ENCODE measurements at places on chromosomes 3 and 15.

- DNase-seq: no peak
Measured at GRCh38 chr3:29614954-29615353, 334.1 kb downstream of the RBMS3 start.

GRCh38 chr15:52505151-52505550 is 23.5 kb downstream of the MYO5A start:
- DNase-seq: no peak

DNA sequence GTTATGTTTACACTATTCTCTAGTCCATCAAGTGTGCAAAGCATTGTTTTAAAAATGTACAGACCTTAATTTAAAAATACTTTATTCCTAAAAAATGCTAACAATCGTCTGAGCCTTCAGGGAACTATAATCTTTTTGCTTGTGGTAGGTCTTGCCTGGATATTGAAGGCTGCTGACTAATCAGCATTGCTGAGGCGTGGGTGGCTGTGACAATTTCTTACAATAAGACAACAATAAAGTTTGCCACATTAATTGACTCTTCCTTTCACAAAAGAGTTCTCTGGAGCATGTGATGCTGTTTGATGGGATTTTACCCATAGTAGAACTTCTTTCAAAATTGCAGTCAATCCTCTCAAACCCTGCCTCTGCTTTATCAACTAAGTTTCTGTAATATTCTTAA is 384.0 kb upstream of the TGFBR2 start:
- DNase-seq: no peak

- no peak for DNase-seq
Measured at GRCh38 chr3:4078903-4079302, 224.3 kb upstream of the SETMAR start.

GRCh38 chr3:11140713-11141104 is 13.6 kb upstream of the HRH1 start:
- no peak for DNase-seq

GRCh38 chr15:78255421-78256043 is 8.8 kb upstream of the DNAJA4 start:
- DNase-seq: no peak

DNA sequence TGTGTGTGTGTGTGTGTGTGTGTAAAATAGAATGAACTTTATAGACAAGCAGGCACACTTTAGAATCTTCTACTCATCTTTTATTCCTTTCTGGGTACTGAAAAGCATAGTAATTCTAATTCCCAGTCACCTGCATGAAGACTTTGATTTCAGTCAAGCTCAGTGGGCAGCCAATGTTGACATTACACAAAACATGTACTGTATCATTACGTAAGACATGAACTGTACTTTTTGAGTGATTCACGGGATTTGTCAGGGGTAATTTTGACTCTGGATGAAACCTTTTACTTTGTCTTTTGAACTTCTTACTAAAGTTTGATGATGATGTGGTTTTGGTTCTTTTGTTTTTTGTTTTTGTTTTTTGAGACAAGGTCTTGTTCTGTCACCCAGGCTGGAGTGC is 38.8 kb downstream of the PTPRG start:
- no peak for DNase-seq

GRCh38 chr3:94301366-94301765 is 238.5 kb downstream of the NSUN3 start:
- no peak for DNase-seq

DNA sequence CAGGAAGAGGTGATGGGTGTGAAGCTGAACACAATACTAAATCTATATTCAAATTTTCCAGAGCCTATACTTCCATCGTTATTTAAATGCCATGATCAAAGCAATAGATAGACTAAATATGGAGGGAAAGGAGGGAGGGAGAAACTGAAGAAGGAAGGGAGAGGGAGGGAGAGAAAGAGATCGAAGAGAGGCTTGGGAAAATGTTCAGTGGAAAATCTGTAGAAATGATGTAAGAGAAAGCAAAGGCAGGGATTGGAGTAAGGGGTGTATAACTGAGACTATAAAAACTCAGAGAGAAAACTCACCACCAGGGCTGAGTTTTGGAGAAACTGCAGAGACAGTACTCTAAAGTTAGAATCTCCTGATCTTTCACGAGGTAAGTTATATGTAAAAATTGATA is at the start of gene OSTN:
Gene OSTN (plus strand): TSS at position 310 of the 400 bp plus-strand sequence. CDS start 13,292 bp downstream, outside the sequence.
- no peak for DNase-seq

- DNase-seq: no peak
Measured at GRCh38 chr3:15876669-15877068, 78.9 kb upstream of the ANKRD28 start.

DNA sequence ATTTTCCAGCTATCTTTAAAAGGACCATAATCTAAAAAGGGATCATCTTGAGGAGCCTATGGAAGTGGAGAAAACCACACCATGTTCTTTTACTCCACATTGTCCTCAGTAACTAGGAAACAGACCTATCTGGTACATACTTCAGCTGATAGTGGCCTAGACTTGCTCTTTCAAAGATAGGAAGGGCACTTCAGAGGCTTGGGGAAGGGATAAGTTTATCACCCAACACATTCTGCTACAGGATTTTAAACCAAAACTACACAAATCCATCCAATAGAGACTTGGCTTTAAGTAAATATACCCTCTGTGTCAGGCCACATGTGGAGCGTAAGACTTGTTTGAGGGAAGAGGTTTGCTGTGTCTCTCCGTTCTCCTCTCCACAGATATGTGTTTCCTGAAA is 35.4 kb downstream of the CP start:
- DNase-seq: no peak

GRCh38 chr3:113495035-113495434 is 19.9 kb downstream of the SPICE1 start:
- DNase-seq: peak; percentile 61

DNA sequence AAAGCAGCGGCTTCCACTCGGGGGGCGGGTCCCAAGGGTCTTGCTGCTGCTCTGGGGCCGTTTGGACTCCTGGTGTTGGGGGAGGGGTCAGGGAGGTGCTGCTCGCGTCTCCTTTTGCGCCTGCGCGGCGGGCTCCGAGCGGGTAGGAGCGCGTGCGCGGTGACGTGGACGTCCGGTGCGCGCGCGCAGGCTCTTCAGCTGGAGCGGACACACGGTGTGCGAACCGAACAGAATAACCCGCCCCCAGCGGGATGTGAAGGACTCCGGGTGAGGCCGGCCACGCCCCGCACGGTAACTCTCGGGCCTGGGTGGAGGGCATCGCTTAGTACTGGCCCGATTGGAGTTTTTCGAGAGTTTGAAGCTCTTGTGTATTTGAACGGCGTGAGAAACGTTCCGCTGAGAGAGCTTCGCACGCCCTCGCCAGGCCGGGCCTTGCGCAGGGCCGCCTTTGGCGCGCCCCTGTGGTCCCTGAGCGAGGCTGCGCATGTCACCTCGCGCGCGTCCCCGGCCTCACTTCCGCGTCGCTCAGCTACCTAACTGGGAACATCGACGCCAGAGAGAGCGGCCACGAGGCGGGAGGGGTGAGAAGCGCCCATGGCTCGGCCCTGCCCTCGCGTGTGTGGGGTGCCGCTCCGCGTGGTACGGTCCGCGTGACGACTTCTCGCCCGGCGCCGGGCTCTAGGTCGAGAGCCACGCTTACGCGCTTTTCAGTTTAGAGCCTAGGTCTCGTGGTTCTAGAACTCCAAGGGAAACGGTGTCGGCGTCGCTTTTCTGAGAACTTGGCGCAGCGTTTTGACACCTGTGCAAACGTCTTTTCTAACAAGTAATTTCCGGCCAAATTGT is at the start of gene MGA:
Gene MGA (plus strand): TSS at position 171 of the 843 bp plus-strand sequence.
- peak; percentile 94 for DNase-seq

- peak; percentile 48 for DNase-seq
Measured at GRCh38 chr15:90099868-90100831, 2.1 kb downstream of the IDH2 start.

DNA sequence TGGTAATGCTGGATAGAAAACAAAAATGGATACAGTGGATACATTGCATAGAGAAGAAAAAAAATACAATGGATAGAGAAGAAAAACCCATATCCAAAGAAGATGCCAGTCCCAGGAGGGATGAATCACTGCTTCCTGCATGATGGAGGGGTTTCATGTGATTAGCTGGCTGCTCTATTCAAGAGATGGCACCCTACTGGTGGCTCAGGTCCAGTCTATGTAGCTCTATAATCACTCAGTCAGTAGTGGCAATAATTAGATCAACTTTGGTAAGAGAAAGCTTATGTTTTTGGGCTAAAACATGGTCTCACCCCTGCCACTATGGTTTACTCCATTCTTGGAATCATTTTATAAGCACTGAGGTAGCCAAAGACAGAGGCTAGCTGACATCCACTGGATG is 33.7 kb upstream of the NOX5 start:
- no peak for DNase-seq

- DNase-seq: no peak
Measured at GRCh38 chr3:107416886-107417285, 39.6 kb downstream of the CCDC54 start.

DNA sequence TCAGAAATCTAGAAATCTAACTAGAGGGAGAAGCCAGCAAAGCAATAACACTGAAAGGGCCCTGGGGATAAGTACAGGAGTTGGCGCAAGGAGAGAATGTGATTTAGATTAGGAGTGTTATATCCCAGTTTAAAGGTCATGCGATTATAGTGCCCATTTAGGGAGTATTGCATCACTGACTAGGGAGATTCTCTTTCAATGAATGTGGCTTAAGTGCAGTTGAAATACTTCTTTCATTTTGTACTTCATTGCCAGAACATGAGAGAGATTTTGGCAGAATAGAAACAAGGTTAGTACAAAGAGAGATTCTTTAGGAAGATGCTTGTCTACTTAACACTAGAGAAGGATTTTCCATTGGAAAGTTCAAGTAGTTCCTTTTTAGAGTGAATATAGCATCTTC is 13.9 kb downstream of the ROBO2 start:
- no peak for DNase-seq

DNA sequence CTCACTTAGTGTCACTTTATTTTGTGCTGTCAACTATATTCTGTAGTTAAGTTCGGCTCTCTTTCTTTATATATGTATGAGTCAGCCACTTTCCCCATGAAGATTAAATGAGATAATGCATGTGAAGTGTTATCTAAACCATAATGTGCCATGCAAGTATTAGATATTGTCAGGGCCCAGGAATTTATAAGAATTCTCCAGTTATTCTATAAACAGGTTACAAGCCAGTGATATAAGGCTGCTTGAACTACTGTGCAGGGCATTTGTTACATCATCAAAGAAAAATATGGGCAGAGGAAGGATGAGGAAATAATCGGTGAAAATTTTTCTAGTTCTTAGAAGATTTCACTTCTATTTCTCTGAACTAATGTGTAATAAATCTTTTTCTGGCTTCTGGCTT is 1049.0 kb upstream of the NR2F2 start:
- no peak for DNase-seq

DNA sequence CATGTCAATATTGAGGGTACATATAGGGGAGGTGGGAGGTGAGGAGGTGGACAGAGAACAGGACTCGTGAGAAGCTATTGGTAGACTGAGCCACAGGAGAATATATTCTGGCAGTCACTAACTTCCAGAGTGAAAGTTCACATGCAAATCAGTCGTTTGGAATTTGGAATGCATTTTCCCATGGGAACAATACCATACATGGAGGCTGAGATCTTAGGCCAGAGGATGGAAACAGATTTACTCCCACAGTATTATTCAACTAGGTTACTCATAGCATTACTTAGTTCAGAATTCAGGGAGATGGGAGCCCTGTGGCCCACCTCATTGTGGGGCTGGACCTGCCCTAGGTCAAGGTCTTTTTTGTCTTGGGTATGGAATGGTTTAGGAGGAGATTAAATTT is 36.4 kb upstream of the ABHD2 start:
- no peak for DNase-seq

DNA sequence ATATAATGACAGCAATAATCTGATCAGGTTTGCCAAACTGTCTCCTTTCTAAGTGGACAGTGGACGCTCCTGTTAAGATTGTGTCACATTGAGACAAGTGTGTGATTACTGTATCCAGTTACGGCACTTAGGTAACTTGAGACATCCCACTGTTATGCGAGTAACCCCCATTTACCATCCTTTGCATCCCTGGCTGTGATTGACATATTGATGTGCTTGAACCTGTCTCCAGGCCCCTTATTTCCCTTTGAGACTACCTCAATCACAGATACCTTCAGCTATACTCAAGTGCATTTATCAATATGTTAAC is 785.2 kb downstream of the NR2F2 start:
- no peak for DNase-seq

- no peak for DNase-seq
Measured at GRCh38 chr3:97990624-97991292, 18.5 kb upstream of the RIOX2 start.

- no peak for DNase-seq
Measured at GRCh38 chr15:49200347-49200746, 30.3 kb downstream of the GALK2 start.

GRCh38 chr3:55742022-55742831 is 255.1 kb upstream of the WNT5A start:
- DNase-seq: no peak

- peak; percentile 30 for DNase-seq
Measured at GRCh38 chr15:40054855-40055575, 16.0 kb upstream of the SRP14 start.

GRCh38 chr3:173096140-173096539 is 44.9 kb downstream of the SPATA16 start:
- DNase-seq: no peak

- peak; percentile 82 for DNase-seq
Measured at GRCh38 chr3:109806929-109807328, 469.6 kb upstream of the DPPA4 start.

DNA sequence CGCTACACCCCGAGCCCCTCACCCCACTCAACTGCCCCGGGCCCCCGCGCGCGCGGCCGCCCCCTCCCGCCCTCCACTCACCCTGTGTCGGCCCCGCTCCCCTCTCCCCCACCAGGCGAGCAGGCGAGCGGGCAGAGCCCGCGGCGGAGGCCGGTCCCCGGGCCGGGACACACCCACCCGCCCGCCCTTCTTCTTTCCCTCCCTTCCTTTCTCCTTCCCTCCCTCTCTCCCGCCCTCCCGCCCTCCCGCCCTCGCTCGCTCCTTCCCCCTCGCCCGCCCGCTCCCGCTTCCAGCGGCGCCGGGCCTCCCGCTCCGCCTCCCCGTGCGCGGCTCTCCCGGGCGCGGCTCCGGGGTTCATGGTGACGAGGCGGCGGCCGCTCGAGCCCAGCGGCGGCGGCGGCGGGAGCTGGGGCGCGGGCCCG is at the start of gene CTDSPL:
Gene CTDSPL (plus strand): TSS at position 261 of the 422 bp plus-strand sequence. CDS start 320 bp downstream, outside the sequence.
- no peak for DNase-seq

GRCh38 chr3:177396733-177397132 is 199.5 kb upstream of the TBL1XR1 start:
- DNase-seq: no peak

GRCh38 chr15:77510066-77511057 is 89.7 kb downstream of the HMG20A start:
- no peak for DNase-seq

DNA sequence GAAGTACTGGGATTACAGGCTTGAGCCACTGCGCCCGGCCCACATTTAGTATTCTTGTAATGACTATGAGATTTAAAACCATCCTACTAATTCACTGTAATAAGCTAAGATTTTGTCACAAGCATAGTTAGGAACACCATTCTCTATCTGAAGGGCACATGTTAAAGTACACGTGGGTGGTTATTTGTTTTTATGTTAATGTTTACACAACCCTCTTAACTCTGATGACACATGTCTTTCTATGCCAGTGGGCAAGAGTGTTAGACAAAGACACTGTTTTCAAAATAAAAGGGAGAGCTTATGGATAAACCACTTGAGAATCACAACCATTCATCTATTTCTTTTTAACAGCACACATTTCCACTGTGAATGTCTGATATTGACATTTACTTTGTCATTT is 537.6 kb upstream of the IL12A start:
- DNase-seq: no peak

Data from CD4-positive, alpha-beta T cell treated with Interleukin-12 subunit alpha and Interleukin-12 subunit beta, for 1 hour (primary cell).